ENCODE measurements at places on chromosomes 3 and 15.

GRCh38 chr3:150877303-150877702, 27.9 kb downstream of the MINDY4B start:
- DNase-seq: no peak

DNA sequence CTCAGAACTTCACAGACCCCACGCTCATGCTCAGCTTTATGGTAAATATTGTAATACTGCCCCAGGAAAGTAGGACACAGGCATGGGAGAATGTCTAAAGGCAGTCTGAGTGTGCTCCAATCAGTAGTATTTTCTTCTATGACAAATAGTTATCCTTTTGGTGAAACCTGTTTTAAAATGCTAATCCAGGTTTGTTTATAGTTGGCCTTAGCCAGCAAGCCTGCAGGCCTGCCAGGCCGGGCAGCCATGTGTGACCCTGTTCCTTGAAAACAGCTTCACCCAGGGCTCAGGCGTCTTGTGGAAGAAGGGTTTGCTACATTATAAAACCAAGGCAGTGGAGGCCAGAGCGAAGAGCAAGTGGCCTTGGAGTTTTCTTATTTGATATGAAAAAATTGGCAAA, 104.7 kb downstream of the SEMA6D start:
- DNase-seq: no peak

DNA sequence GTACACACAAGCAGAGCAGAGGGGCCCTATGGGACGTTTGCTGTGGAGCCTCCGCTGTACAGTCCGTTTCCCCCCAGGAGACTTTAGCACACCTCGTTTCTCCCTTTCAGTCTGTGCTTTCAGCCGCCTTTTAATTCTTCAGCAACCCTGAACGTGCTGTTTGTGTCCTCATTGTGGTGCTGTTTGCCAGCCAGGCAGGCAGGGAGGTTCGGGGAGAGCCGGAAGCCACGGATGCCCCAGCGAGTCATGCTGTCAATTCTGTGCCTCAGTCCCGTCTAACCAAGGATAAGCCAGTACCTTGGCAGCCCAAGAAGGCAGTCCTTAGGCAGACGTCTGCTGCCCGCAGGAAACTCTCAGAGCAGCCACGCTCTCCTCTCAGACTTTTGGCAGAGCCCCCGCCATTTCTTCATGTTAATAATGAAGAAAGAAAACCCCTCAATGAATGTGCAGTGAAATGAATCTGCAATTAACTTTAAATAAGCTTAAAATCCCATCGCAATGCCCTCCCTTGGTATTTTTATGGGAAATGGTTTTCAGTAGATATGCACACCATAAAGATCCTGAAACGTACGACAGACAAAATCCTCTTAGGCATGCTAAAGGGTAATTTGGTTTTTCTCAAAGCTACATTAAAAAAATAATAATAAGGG, 158.6 kb downstream of the UACA start:
- DNase-seq: no peak

- DNase-seq: no peak
These were observed 161.2 kb downstream of the ALCAM start for GRCh38 chr3:105527949-105528348.

DNA sequence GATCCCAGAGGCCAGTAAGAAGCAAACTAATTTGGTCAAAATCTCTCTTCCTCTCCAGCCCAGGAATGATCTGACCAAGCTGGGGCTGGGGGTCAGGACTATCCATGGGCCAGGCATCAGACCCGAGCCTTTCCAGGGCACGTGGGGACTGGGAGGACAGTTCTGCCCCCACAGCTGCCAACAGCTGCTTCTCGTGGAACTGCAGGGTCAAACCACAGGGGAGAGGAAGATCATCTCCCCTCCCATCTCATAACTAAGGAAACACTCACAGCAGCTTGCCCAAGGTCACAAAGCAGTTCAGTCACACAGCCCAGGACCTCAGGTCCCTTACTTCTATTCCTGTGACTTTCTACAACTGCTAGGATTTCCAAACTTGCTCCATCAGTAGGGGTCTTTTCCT, 47.1 kb downstream of the DAPK2 start:
- DNase-seq: no peak

- DNase-seq: no peak
These were observed 1.9 kb downstream of the STIMATE start for GRCh38 chr3:52895418-52895817.

DNA sequence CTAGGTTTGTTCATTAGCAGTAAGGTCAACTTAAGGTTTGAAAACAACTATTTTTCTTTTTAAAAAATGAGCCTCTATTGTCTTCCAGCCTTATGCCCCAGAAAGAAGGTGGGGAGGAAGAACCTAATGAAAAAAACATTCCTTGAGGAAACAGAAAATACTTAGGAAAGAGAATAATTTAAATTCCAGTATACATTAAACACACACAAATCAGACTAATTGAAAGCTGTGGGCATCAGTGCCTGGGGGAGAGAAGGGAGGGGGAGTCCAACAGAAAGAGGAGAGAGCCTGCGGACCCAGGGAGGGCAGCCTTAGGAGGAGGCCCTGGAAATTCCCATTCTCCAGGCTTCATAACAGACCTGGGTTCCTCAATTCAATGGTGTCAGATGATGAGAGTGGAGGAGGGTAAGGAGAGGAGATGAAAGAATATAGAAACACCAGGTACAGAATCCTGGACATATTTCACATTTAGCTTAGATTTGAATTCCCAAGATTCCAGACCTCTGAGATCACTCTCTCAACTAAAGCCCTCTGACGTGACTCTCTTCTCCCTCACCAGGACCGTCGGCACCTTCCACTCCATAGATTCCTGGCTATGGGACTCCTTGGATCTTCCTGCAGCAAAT, 320.5 kb upstream of the UMPS start:
- DNase-seq: no peak

- DNase-seq: no peak
These were observed 58.5 kb downstream of the DUT start for GRCh38 chr15:48389691-48390143.

DNA sequence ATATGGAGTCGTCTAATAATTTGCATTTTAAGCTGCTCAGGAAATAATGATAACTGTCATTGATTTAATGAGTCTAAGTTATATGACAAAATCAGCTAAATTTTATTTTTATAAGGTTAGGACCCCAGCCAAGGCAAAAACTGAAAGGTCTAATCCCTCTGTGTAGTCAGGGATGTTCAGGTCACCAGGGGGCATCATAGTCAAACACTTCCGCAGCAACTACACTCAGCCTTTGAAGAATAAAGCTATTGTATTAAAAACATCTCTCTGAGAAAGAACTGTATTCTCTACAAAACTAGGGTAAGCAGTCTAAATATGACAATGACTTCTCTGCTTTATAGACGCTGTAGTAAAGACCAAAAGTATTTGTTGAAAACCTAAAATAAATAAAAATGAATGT, 15.0 kb downstream of the INTS14 start:
- DNase-seq: peak; percentile 9

DNA sequence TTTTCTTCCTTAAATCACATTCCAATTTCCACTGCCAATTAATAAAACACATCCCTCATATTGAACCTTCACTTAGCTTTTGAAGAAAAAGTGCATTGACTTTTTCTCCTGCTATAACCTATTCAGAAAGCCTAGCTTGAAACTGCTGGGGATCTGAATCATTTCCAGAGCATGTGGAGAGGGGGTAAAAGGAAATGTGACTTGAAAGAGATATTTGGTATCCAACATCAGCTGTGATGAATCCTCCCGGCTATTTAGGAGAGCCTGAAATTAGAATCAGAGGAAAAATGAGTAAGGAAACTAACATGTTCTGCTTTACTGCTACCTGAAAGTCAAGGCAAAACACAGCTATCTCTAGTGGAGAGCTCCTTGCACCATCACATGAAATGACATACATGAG, 2.6 kb upstream of the GNB5 start:
- no peak for DNase-seq

DNA sequence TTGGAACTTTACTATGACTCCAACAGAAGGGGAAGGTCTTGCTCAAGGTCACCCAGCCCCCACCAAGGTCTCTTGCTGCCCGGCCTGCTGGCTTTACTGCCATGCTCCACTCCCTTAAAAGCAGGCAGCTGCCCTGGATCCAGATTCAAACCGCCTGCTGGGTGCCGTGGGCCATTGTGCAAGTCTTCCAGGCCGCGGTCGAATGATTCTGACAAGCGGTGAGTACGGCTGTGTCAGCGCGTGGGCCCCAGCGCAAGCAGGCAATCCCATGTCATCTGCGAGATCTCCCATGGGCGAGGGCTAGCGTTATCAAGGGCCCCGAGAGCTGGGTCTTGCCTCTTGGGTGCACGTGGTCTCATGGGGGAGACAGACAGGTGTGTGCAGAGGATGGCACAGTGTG, 37.6 kb downstream of the CORO2B start:
- DNase-seq: no peak

GRCh38 chr3:161744366-161744765, 247.8 kb downstream of the OTOL1 start:
- DNase-seq: no peak

- no peak for DNase-seq
These were observed 450.6 kb upstream of the ARHGEF26 start for GRCh38 chr3:153670577-153670976.

DNA sequence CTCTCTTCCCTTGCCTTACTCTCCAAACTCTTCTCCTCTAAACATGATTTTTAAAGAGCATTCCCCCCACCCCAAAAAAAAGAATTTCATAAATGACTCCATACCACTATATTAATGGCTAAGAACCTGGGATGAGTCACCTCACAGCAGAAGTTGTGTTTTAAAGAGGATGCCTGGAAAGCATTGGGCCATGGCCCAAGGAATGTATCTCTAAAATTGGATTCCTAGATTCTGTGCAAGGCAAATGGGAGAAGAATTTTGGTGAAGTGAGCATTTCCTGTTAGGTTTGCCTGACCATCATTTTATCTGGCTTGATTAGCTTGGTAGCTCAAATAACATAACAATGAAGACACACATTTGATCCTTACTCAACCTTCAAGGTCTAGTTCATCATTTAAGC, 251.4 kb downstream of the NR1D2 start:
- DNase-seq: no peak

- DNase-seq: peak; percentile 38
These were observed 679 bp downstream of the IQGAP1 start for GRCh38 chr15:90388462-90389380.
